ENCODE measurements at places on chromosomes 1 and 21.

DNA sequence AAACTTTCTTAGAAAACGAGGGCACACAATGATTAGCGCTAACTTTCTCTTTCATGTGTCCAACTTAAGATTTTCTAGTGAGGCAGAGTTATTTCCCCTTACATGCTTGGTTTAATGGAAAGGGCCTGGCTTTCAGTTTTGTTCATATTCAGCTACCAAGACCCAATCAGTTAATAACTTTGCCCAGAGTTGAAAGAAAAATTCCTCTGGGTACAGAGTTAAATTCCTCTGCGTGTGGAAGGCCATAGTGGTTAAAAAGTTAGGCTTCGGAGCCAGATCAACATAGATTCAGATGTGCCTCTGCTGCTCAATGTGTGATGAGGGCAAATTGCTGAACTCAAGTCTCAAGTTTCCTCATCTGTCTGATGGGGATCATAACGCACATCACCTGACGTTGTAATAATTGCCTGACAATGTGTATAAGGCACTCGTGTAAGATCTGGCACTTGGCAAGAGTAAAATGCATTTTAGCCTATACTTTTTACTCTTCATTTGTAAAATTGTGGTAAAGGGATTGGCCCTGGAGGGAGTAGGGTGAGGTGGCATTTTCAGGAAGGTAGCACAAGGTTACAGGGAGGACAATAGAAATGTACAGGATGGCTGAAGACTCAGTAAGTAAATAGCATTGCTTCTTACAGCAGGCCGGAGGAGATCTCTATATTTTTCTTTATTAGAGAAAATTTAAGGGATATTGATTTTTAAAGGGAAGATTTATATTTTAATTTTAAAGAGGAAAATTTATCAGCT, 103.4 kb downstream of the ROR1 start:
- H3K27me3 ChIP-seq = no peaks in the 10 kb centered on the region
- H3K27ac ChIP-seq = peak overlapping the region; percentile 15
- no peaks in the 10 kb centered on the region for H3K36me3 ChIP-seq
- peaks cover 91% of the 10 kb centered on the region for H3K4me1 ChIP-seq

GRCh38 chr1:192512426-192513162, 63.0 kb upstream of the RGS1 start:
- H3K4me3 ChIP-seq = no peak overlapping the region
- no peak for DNase-seq
- peaks cover 32% of the 10 kb centered on the region for H3K4me1 ChIP-seq
- H3K27ac ChIP-seq = peak overlapping the region; percentile 63

- H3K27me3 ChIP-seq = no peaks in the 10 kb centered on the region
- H3K27ac ChIP-seq = peak overlapping the region; percentile 92
- H3K36me3 ChIP-seq = peaks cover 25% of the 10 kb centered on the region
- no peak for DNase-seq
- peaks cover 52% of the 10 kb centered on the region for H3K4me1 ChIP-seq
These were observed 35.8 kb downstream of the ECE1 start for GRCh38 chr1:21254335-21254951.

DNA sequence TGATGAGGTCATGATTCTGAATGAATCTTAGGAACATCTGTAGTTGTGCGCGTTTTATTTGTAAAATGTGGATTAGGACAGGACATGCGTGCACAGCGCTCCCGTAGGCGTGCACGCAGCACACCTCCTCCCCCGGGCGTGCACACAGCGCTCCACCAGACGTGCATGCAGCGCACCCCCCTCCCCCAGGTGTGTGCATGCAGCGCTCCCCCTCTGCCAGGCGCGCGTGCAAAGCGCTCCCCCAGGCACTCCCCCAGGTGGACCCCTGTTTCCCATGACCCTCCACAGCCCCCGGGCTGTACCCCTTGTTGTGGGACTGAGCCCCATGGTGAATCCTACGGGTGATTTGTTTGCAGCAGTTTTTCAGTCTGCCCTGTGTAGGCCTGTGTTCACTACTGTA, 61.6 kb downstream of the S100B start:
- H3K4me3 ChIP-seq = no peak overlapping the region
- H3K36me3 ChIP-seq = peaks cover 51% of the 10 kb centered on the region

DNA sequence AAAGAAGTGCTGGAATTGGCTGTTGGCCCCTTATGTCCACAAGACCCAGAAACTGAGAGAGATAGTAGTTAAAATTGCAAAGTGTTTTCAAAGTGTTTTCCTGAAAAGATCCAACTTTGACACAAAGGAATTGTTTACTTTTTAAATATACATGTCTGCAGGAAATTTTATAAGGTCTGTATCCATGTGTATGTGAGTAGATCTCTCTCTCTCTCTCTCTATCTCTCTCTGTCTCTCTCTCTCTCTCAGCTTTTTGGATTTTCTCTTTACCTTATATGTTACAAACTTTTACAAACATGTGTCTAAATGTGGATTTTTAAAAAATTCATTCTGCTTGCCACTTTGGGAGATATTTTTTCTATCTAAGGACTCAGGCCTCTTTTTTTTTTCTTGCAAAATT, 358.6 kb downstream of the SIPA1L2 start:
- no peaks in the 10 kb centered on the region for H3K36me3 ChIP-seq
- H3K4me3 ChIP-seq = no peak overlapping the region
- H3K27me3 ChIP-seq = no peaks in the 10 kb centered on the region

GRCh38 chr1:63119575-63120155, 202.7 kb upstream of the FOXD3 start:
- H3K27me3 ChIP-seq = no peaks in the 10 kb centered on the region
- no peaks in the 10 kb centered on the region for H3K36me3 ChIP-seq
- H3K4me1 ChIP-seq = no peaks in the 10 kb centered on the region
- no peak for DNase-seq
- no peak overlapping the region for H3K4me3 ChIP-seq

GRCh38 chr1:247357052-247357780, 25.5 kb upstream of the ZNF496 start:
- no peak for DNase-seq
- H3K27ac ChIP-seq = no peak overlapping the region
- H3K4me1 ChIP-seq = peaks cover 12% of the 10 kb centered on the region
- H3K27me3 ChIP-seq = no peaks in the 10 kb centered on the region
- H3K4me3 ChIP-seq = no peak overlapping the region

DNA sequence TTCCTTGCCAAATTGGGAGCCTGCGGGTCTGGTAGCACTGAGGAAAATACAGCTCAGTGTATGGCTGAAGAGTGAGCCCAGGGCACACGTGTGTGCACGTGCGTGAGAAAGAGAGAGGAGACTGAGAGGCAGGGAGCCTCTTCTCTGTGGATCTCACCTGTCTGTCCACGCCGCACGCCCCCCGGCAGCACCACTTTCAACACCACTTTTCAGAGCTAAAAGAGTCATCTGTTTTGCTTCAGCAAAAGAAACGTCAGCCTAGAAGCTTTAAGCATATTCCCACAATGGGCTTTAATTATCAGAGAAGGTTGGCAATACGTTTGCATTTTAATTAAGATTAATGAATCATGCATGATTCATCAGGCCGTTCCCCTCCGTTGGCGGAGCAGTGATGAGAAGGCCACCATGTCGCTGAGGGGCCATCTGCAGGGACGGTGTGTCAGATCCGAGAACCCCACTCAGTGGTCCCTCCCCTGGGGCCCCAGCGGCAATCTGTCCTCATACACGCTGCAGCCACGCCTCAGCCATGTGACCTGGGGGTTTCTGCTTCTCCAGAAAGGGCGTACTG, 56.8 kb downstream of the SIK1 start:
- H3K27ac ChIP-seq = no peak overlapping the region
- DNase-seq = no peak
- no peak overlapping the region for H3K4me3 ChIP-seq
- H3K36me3 ChIP-seq = no peaks in the 10 kb centered on the region
- no peaks in the 10 kb centered on the region for H3K4me1 ChIP-seq

DNA sequence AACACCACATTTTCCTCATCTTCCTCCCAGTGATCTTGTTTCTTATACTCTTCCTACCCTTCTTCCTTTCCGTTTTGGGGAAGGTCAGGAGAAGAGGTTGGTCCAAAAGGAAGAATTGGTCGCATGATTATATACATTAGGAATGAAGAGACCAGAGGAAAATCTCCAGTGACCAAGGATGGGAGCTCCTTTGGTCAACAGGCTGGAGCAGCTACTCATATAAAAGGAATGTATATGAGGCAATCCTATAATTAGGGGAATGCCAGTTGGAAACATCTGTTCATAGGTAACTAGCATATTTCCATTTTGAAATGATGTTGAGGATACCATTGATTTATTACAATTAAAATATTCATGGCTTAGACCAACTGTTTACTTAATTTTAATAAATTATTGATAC, 114.5 kb downstream of the LRRC40 start:
- H3K4me3 ChIP-seq = no peak overlapping the region
- H3K27me3 ChIP-seq = no peaks in the 10 kb centered on the region
- H3K4me1 ChIP-seq = no peaks in the 10 kb centered on the region
- H3K27ac ChIP-seq = no peak overlapping the region
- no peak for DNase-seq

- DNase-seq = no peak
- H3K4me3 ChIP-seq = no peak overlapping the region
- H3K36me3 ChIP-seq = no peaks in the 10 kb centered on the region
- no peak overlapping the region for H3K27ac ChIP-seq
- H3K4me1 ChIP-seq = no peaks in the 10 kb centered on the region
These were observed 79.9 kb upstream of the KIF26B start for GRCh38 chr1:245074898-245075297.

- H3K27ac ChIP-seq = peak overlapping the region; percentile 55
- H3K4me1 ChIP-seq = peaks cover 6% of the 10 kb centered on the region
- no peak for DNase-seq
These were observed 35.3 kb downstream of the BEND5 start for GRCh38 chr1:48741380-48741779.

GRCh38 chr1:193426061-193426460, 239.6 kb upstream of the B3GALT2 start:
- no peaks in the 10 kb centered on the region for H3K4me1 ChIP-seq
- H3K27ac ChIP-seq = no peak overlapping the region
- DNase-seq = no peak
- no peaks in the 10 kb centered on the region for H3K27me3 ChIP-seq

DNA sequence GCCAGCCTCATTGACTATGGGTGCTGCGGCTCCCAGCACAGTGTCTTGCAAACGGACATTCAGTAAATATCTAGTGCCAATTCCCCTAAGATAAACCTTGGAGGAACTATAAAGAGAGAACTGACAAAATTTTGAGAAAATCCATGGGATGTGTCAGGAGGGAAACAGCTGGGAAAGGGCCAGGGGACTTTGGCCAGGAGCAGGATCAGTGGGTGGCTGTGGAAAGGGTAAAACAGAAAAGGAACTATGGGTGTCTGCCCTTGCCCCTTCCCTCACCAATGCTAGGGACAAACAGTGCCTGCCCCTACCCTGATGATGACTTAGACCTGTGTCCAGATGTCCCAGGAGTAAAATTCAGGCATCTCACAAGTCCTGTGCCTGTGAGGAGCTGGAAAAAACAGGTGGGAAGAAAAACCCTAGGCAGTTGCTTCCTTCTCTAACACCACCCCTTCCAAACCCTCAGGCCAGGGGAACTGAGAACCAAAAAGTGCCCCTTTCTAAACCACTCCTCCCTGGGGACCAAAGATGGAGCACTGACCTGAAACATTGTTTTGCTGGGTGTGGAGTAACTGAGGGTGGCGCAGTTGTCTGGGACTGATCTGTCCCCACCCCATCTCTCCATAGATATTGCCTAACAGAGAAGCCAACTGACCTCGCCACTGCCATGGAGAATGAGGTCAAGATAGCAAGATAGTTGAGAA, 22.1 kb upstream of the IFNAR2 start:
- no peaks in the 10 kb centered on the region for H3K27me3 ChIP-seq
- no peak overlapping the region for H3K27ac ChIP-seq

DNA sequence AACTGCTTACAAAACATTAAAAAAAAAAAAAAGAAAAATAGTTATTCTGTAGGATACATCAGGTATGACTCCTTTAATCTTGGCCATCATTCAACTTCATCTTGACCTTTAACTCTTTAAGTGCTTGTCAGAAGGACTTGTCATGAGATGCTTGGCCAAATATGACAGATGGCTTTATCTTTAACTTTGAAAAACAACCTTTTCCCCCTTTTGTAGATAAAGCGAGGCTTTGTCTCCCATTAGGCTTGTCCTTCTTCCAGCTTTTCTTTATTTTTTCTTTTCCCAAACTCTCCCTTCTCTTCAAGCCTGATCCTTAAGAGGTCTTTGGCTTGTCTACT, 2.3 kb downstream of the SRSF10 start:
- peak overlapping the region; percentile 92 for H3K4me3 ChIP-seq
- H3K27ac ChIP-seq = peak overlapping the region; percentile 37
- no peak for DNase-seq
- peaks cover 15% of the 10 kb centered on the region for H3K36me3 ChIP-seq

DNA sequence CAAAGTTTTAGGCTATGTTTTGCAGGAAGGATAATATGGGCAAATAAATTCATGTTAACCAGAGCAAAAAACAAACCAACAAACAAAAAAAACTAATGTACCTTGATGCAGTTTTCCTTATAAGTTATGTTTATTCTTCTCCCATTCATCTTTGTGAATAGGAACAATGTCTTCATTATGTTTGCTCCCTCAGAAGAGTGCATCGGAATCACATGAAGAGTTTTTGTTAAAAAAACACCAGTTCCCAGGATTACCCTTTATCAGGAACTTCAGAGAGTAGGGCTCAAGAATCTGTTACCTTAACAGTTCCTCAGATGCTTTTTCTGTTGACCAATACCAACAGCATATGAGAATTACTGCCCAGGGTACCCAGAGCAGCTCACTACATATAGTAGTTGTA, 14.6 kb upstream of the PRRC2C start:
- H3K36me3 ChIP-seq = no peaks in the 10 kb centered on the region
- H3K4me3 ChIP-seq = no peak overlapping the region
- peaks cover 26% of the 10 kb centered on the region for H3K4me1 ChIP-seq
- no peak overlapping the region for H3K27ac ChIP-seq
- H3K27me3 ChIP-seq = no peaks in the 10 kb centered on the region

GRCh38 chr1:20142001-20142710, 3.0 kb downstream of the PLA2G2F start:
- no peak overlapping the region for H3K27ac ChIP-seq
- H3K4me1 ChIP-seq = no peaks in the 10 kb centered on the region

GRCh38 chr1:173424143-173424542, 53.0 kb upstream of the PRDX6 start:
- no peaks in the 10 kb centered on the region for H3K27me3 ChIP-seq
- H3K36me3 ChIP-seq = no peaks in the 10 kb centered on the region
- no peak for DNase-seq
- no peak overlapping the region for H3K4me3 ChIP-seq
- H3K27ac ChIP-seq = no peak overlapping the region
- peaks cover under 1% of the 10 kb centered on the region for H3K4me1 ChIP-seq

GRCh38 chr1:106998431-106999002, 58.0 kb upstream of the PRMT6 start:
- H3K27ac ChIP-seq = no peak overlapping the region
- no peak overlapping the region for H3K4me3 ChIP-seq
- H3K4me1 ChIP-seq = no peaks in the 10 kb centered on the region
- no peaks in the 10 kb centered on the region for H3K27me3 ChIP-seq
- no peak for DNase-seq

- H3K36me3 ChIP-seq = peaks cover 2% of the 10 kb centered on the region
- no peaks in the 10 kb centered on the region for H3K27me3 ChIP-seq
- H3K27ac ChIP-seq = no peak overlapping the region
These were observed 51.4 kb upstream of the DIRAS3 start for GRCh38 chr1:68101829-68102228.

DNA sequence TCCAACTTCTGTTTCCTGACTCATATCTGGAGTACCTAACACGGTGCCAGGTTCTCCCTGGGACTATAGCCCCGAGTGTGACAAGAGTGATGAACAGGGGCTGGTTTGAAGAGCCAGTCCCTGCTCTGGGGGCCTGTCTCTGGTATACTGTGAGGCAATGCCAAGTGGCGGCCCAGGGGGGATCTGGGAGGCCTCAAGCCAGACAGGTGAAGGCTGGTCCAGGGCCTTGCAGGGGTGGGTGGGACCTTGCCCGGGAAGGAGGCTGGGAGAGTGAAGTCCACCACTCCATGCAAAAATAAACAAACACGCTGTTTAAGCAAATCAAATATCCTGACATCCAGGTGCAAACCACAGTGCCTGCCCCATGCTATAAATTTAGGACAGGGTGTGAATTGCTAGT, 6.8 kb upstream of the PLXNA2 start:
- H3K4me1 ChIP-seq = peaks cover 29% of the 10 kb centered on the region
- DNase-seq = no peak
